ENCODE measurements at places on chromosomes 5 and 9.

DNA sequence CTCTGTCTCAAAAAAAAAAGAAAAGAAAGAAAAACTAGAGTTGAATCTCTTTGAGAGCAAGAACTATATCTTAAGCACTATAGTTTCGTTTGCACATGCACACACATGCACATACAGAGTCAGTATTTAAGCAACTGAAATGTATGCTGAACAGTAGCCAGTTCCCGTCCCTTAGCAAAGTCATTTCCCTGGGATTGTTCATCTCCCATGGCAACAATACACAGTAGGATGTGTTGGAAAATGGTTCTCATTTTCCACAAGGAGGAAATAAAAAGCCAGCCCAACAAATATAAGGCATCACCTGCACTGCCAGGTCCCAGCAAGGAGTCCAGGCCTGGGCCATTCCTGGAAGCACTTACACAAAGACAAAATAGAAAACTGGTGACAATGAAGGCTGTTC, 4.2 kb upstream of the ZNF346 start:
- DNase-seq = no peak

- peak; percentile 40 for DNase-seq
Observed at GRCh38 chr5:9498541-9499497, 47.1 kb downstream of the SEMA5A start.

- DNase-seq = no peak
Observed at GRCh38 chr5:36523450-36523849, 83.0 kb upstream of the SLC1A3 start.

GRCh38 chr9:28120626-28121025, 547.3 kb upstream of the C9orf72 start:
- no peak for DNase-seq

DNA sequence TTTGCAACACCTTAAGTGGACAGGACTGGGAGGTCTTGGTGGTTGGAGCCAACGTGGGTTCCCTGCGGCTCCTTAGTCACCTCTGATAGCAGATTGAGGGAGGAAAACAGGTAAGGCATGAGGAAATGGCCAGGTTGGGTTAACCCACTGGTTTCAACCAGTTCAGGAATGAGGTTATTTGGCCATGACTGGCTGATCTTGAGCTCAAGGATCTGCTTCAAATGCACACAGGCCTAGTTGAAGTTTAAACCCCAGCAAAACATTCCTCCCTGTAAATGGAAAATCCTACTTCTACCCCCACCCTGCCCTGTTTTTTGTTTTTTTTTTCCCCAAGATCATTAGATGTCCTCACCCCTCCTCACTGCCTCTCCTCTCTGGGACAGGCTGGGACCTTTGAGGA, 3.2 kb upstream of the NUP214 start:
- no peak for DNase-seq

DNA sequence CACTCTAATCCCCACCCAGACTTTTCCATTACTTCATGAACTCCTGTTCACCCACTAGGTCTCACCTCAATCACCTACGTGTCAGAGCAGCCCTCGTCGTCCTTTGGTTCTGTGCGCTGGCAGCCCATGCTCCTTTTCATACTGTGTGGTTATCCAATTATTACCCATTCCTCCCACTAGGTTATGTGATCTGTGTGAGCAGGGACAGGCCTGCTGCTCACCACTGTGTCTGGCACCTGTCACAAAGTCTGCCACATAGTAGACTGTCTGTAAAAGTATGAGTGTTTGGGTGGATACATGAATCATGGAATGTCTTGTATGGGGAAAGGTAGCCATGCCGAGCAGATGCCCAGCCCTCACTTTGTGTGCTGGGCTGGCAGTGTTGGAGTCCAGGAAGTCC, 12.1 kb upstream of the SMAD5 start:
- no peak for DNase-seq

- no peak for DNase-seq
Observed at GRCh38 chr9:15357050-15357653, 50.1 kb upstream of the TTC39B start.

DNA sequence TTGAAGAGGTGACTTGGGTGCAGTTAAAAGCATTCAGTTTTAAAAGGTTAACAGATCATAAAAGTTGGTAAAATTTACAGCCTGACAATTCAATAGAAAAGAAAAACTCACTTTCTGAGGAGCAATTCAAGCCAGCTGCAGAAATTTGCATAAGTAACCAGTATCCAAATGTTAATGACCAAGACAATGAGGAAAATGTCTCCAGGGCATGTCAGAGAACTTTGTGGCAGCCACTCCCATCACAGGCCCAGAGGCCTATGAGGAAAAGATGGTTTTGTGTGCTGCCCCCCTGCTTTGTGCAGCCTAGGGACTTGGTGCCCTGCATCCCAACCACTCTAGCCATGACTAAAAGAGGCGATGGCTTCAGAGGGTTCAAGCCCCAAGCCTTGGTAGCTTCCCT, 1406.5 kb upstream of the ACO1 start:
- no peak for DNase-seq

GRCh38 chr9:115292584-115293279, 174.8 kb upstream of the TNC start:
- peak; percentile 48 for DNase-seq

- DNase-seq = no peak
Observed at GRCh38 chr9:93020151-93020550, 38.4 kb upstream of the SUSD3 start.

DNA sequence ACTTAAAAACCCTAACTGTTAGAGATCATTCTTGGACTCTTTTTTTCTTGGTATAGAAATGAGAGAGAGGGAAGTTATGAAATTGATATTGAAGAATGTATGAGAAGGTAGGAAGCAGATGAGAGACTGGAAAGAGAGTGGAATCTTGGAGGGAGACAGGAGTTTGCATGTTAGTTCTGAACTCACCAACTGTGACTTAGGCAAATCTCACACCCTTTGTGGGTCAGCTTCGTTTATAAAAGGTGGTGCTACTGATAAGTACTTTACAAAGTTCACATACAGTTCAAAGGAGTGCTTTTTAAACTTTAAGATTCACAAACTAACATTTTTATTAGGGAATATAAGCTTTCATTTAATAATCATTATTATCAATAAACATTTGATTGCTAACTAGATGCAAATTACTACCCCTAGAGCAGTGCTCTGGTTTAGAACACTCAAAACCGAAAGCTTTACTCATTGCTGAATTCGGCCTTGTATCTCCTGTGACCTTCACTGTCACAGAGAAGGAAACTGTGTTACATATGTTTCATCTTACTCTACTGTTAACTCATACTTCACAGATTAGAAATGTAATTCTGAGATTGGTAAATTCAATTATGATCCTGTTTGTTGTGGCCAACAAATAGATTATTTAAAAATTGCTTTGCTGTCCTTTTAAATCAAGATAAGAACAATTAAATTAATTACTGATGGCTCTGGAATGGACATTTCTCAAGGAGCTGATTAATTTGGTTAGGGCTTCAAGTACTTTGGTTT, 143.2 kb downstream of the RMI1 start:
- no peak for DNase-seq

DNA sequence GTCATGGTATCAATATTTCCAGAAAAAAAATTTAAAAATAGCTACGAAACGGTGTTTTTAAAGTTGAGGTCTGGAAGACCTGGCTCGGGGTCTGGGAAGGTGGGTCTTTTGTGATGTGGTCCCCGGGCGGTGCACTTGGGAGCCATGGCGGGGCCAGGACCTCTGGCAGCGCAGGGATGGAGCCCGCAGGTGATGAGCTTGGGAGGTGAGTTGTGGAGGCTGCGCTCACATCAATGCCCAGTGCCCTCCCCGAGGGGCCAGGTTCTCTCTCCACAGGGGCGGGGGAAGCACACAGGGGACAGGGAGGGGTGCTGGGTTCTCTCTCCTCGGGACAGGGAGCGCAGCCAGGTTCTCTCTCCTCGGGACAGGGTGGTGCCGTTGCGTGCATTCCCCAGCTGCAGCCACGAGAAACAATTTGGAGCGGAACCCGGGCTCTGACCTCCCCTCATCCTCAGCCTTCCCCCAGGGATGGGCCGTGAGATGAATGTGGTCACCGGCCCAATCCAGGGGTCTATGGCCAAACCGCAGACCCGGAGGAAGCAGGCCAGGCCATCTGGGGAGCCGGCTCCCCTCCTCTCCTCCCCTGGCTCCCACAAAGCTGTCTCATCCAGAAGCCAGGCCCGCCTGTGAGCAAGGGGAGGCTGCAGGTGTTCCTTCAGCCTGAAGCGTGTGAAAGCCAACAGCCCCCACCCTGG, 25.8 kb downstream of the DBH start:
- no peak for DNase-seq

GRCh38 chr5:168092209-168093185, 198.9 kb upstream of the WWC1 start:
- peak; percentile 52 for DNase-seq

DNA sequence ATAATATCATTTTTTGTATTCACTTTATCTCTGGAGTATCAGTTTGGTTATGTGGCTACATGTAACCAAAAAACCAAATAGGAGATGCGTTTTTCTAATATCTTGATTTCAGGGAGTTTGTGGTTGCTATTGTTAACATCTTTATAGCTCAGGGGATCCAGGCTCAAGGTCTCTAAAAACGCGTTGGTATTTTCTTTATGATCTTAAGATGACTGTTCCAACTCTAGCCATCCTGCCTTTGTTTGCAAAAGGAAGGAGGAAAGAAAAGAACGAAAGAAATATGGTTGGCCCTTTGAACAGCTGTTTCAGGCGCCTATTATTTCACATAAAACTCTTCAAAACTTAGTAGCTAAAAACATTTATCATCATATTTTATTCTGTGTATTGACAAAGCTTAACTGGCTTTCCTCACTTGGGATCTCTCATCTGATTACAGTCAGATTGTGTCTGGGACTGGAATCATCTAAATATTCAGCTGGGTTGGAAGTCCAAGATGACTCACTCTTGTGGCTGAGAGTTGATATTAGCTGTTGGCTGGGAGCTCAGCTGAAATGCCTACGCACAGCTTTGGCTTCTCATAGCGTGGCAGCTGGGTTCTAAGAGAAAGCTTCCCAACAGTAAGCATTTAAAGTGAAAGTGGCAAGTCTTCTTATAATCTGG, 60.1 kb downstream of the FAM174A start:
- peak; percentile 88 for DNase-seq

- no peak for DNase-seq
Observed at GRCh38 chr5:1756481-1756880, 43.2 kb downstream of the MRPL36 start.

DNA sequence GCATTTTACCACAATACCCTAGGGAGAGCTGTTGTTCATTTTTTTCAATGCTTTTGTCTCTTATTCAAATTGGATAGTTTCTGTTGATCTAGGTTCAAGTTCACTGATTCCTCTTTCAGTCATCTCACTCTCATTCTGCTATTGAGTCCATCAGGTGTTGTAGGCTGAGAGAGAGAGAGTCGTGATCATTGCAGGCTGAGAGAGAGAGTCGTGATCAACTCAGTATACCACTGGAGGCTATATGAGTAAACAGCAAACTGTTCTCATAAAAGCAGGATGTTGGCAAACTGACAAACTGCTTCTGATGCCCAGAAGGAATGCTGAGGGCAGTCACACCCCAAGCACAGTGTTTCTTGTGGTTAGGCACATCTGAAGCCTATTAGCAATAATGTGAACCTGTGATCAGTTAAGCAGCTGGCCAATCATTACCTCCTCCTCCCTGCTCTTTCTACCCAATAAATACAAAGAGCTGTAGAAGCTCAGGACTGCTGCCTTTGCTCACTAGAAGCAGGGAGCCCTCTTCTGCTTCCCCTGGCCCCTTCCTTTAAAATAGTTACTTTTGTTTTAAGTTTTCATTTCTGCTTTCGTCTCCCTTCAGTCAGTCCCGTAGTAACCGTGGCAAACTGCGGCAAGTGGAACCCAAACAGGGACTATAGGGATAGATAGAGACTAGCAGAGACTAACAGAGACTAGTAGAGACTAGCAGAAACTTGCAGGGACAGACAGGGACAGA, 476.1 kb upstream of the ACO1 start:
- no peak for DNase-seq

- no peak for DNase-seq
Observed at GRCh38 chr5:92977846-92978540, 603.0 kb downstream of the NR2F1-AS1 start.

GRCh38 chr5:147882586-147883313, 4.2 kb downstream of the SCGB3A2 start:
- no peak for DNase-seq

DNA sequence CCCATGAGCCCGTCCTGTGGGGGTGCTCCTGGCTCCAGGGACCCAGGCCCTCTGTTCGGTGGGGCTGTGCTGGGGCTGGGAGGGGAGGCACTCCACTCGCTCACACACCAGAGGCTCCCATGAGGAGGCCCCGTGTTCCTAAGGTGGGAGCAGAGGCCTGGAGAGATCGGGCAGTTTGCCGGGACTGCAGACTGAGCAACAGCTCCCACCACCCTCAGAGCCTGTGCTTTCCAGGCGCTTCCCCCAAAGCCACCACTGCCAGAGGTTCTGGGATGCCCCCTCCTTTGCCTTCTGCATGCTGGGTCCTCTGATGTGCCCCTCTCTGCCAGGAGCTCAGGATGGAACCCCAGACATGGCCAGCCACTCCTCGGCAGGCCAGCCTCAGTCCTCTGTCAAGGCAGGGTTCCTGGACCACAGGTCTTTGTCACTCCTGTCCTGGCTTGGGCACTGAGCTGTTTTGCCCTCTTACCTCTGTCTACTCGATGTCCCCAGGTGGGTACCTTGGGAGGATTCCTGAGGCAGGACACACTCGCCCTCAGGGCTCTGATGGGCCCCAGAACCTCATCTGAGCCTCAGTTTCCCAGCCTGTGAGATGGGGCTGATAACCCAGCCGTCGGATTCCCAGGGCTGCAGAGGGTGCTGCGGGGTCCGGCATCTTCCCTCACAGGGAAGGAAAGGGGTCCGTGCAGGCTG, 80.8 kb downstream of the TSPAN17 start:
- no peak for DNase-seq

- DNase-seq = no peak
Observed at GRCh38 chr9:1972672-1973071, 42.5 kb upstream of the SMARCA2 start.

DNA sequence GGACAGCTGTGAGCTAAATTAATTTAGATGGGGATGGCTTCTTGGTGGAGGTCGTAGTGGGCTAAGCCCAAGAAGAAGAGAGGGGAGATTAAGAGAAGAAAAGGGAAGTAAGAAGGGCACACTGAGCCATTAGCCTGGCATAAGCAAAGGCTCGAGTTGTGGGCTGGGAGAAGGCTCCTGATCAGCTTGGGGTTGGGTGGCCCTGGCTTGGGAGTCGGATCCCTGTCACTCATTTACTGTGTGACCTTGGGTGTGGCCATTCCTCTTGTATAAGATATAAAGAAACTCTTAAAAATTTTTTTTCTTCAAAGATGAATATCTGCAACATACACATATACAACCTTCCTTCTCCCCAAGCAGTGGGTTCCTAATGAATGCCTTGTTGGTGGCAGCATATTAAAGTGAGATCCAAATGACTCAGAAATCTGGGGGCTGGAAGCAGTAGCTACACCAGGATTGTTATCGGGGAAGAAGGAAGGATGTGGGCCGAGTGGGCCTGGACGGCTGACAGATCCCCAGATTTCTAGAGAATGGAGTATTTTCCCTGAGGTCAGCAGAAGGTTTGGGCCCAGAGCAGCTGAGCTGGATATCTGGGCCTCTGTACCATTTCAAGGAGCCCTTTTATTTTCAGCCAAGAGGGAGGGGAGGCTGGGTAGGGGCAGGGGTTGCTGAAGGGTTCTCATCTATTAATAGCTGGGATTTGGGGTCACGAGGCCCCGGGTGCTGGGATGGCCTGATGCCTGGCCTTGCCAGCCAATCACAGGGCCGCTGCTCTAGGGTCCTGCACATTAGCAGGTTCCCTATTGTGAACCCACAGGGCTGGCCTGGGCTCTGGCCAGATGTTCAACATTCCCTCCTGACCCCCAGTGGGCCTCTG, 52.1 kb downstream of the PPARGC1B start:
- DNase-seq = no peak

GRCh38 chr5:172356047-172356446, 72.5 kb upstream of the UBTD2 start:
- no peak for DNase-seq

GRCh38 chr5:40021007-40021406, 596.2 kb upstream of the DAB2 start:
- DNase-seq = no peak

Measured in fibroblast of skin of right quadriceps (primary cell).